M059J (cell line): ENCODE measurements at places on chromosomes 1 and 21. TPM values are rescaled to one million over a fixed set of nuclear protein-coding genes. Genes with fewer than 3 reads are reported as not detected.

DNA sequence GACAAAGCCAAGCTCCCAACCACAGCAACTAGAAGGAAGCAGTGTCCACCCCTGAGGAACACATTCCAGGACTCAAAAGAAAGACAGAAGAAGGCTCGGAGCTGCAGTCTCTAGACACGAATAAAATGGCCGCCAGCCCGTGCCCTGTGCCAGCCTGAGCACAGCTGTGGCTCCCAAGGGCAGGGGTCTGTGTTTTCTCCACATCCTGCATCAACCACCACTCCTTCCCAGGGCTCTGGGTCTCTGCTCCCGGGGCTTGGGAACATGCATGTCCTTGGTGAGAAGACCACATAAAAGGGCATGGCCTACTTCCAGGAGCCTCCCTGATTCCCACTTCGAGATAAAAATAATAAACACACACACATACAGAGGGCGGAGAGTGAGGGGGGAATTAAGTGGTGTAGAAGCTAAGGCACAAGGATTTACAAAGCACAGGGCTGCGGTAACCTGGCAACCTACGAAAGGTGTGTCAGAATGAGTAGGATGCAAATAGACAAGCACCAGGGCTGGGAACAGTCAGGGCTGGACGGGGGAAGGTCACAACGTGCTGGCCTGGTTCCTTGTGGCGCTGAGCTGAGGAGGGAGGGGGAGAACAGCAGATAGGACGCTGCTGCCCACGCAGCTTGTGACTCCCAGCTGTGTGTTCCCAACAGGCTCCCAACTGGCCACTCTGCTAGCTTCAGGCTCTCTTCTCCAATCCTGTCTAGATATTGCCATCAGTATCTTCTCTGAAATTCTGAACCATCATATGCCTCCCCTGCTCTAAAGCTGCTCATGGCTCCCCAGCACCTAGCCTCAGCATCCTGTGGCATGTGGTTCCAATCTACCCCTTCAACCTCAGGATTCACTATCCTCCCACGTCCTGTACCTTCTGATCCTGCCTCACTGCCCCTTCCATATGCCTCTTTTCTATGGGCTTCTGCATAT, 72.5 kb downstream of the CD34 start:
- DNase-seq, result peak; percentile 18

- no peak for DNase-seq
These were observed 273 bp downstream of the BMP8B start for GRCh38 chr1:39788426-39788757.

- DNase-seq, result no peak
These were observed 27.5 kb downstream of the RGL1 start for GRCh38 chr1:183832459-183832858.

GRCh38 chr1:201566529-201566823, 27.5 kb downstream of the NAV1 start:
- no peak for DNase-seq

The SH3D21 gene
- total RNA-seq, result 0.25 TPM in 1 of 2 replicates, not detected in the other

The FALEC gene
- not detected in 2 replicates for total RNA-seq

The C1orf146 gene
- not detected in 2 replicates for total RNA-seq
